ENCODE measurements at places on chromosomes 4 and X.

DNA sequence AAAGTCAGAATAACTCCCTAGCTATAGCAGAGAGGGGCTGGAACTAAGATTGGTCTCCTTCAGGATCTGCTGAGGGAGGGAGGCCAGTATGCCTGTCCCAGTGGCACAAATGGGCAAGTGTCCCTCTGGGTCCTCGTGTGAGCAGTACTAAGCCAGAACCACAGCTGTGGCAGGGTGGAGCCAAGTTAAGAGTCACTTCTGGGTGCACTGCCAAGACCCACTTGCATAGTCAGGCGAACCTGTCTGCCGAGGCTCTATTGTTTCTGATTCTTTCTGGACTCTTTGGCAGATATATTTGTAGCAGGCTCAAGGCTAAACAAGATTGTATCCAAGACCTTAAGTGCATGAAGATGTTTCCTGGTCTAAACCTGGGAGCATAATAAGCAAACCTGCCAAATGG is 1123.7 kb upstream of the POU3F4 start:
- no peak overlapping the region for H3K27ac ChIP-seq
- H3K4me1 ChIP-seq: no peaks in the 10 kb centered on the region
- no peak for DNase-seq

DNA sequence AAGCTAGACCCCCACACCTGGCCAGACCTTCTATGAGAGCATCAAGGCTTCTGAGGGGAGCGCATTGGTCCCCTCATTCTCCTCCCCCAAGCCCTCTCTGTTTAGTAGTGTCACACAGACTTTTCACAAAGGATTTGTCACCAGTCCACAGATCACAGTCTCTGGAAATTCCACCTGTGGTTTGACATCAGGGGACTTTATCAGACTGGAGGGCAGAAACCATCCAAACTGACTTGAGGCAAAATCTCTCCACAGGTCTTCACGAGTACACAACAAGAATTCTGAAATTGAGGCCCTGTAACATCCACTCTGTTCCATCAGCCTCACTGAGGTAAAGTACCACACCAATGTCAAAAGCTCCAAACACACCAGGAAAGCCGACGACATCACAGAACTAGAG is 112.5 kb downstream of the SH3KBP1 start:
- H3K27ac ChIP-seq: peak overlapping the region; percentile 81
- H3K4me3 ChIP-seq: peak overlapping the region; percentile 75
- DNase-seq: no peak
- H3K4me1 ChIP-seq: peaks cover 37% of the 10 kb centered on the region
- no peaks in the 10 kb centered on the region for H3K27me3 ChIP-seq
- peaks cover 24% of the 10 kb centered on the region for H3K36me3 ChIP-seq

DNA sequence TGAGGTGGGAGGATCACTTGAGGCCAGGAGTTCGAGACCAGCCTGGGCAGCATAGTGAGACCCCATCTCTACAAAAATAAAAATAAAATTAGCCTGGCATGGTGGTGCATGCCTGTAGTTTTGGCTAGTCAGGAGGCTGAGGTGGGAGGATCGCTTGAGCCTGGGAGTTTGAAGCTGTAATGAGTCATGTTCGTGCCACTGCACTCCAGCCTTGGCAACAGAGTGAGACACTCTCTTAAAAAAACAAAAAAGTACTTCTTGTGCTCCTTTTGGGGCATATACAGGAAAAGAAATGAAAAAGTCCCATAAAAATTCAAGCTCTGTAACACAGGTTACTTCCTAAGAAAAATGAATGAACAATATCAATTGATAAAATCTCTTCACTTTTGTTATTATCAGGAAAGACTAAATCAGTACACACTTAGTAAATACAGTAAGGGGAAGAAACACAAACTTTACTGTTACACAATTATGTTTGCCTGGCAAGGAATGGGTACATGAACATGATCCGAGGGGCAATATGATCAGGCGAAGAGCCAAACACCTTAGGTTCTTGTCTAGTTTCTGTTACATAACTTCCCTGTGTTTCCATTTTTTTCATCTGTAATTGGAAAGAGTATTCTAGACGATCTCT is 46.9 kb downstream of the CCDC158 start:
- H3K27ac ChIP-seq: no peak overlapping the region
- no peak for DNase-seq
- H3K4me1 ChIP-seq: no peaks in the 10 kb centered on the region

DNA sequence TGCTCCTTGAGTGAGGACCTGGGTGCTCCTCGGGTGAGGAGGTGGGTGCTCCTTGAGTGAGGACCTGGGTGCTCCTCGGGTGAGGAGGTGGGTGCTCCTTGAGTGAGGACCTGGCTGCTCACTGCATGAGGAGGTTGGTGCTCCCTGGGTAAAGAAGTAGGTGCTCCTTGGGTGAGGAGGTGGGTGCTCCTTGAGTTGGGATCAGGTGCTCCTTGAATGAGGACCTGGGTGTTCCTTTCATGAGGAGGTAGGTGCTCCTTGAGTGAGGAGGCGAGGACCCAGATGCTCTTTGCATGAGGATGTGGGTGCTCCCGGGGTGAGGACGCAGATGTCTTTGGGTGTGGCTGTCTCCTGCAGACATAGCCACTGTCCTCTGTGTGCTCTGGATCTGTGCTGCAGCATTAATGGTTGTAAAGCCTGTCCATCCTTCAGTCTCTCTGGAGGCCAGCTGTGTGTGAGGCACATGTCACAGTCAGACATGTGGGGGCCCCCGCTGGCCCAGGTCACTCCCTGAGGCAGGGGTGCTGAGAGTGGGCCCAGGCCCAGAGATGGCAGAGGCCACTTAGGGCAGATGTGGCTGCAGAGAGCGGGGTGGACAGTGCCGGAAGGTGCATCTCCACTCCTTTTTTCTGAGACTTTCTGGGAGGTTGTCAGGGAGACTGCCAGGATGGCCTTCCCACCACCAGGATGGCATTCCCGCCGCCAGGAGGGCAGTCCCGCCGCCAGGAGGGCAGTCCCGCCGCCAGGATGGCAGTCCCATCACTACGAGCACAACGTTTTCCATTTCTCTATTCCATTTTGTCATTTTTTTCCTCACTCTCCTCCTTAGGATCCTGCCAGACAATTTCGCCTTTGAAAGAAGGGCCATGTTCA is 101.8 kb downstream of the HMX1 start:
- no peak for DNase-seq
- H3K27ac ChIP-seq: no peak overlapping the region
- no peak overlapping the region for H3K4me3 ChIP-seq
- no peaks in the 10 kb centered on the region for H3K4me1 ChIP-seq
- H3K27me3 ChIP-seq: peaks cover 6% of the 10 kb centered on the region
- no peaks in the 10 kb centered on the region for H3K36me3 ChIP-seq

All from effector memory CD8-positive, alpha-beta T cell (primary cell).